ENCODE measurements at places on chromosomes 7 and 10. TPM values are rescaled to one million over a fixed set of nuclear protein-coding genes. Genes with fewer than 3 reads are reported as not detected.

DNA sequence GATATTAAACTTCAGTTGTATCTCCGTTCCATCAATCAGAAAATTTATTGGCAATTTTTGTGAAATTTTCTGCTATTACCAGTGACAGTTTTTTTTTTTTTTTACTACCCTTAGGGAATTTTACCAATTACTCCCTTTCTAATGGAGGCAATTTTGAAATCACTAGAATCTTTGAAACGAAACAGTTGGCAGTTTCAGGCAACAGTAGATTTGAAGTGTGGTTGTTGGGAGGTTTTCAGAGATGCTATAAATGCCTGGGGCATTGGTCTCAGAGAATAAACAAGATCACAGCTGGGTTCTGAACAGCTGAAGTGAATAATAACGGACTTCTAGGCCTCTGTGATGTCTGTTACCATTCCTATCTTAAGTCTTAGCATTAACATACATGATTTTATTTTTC is 535.9 kb upstream of the POT1 start:
- no peak for DNase-seq
- H3K4me1 ChIP-seq: no peaks in the 10 kb centered on the region
- no peak overlapping the region for H3K4me3 ChIP-seq
- H3K36me3 ChIP-seq: no peaks in the 10 kb centered on the region
- no peak overlapping the region for H3K27ac ChIP-seq
- H3K27me3 ChIP-seq: no peaks in the 10 kb centered on the region

- H3K4me3 ChIP-seq: no peak overlapping the region
- DNase-seq: no peak
- peaks cover 14% of the 10 kb centered on the region for H3K27me3 ChIP-seq
- H3K36me3 ChIP-seq: no peaks in the 10 kb centered on the region
- H3K4me1 ChIP-seq: no peaks in the 10 kb centered on the region
- no peak overlapping the region for H3K27ac ChIP-seq
Observed at GRCh38 chr7:132131196-132131595, 445.1 kb downstream of the PLXNA4 start.

Gene SRI
- 0.33 TPM for total RNA-seq

Gene ZEB1
- 24.7 TPM for total RNA-seq

DNA sequence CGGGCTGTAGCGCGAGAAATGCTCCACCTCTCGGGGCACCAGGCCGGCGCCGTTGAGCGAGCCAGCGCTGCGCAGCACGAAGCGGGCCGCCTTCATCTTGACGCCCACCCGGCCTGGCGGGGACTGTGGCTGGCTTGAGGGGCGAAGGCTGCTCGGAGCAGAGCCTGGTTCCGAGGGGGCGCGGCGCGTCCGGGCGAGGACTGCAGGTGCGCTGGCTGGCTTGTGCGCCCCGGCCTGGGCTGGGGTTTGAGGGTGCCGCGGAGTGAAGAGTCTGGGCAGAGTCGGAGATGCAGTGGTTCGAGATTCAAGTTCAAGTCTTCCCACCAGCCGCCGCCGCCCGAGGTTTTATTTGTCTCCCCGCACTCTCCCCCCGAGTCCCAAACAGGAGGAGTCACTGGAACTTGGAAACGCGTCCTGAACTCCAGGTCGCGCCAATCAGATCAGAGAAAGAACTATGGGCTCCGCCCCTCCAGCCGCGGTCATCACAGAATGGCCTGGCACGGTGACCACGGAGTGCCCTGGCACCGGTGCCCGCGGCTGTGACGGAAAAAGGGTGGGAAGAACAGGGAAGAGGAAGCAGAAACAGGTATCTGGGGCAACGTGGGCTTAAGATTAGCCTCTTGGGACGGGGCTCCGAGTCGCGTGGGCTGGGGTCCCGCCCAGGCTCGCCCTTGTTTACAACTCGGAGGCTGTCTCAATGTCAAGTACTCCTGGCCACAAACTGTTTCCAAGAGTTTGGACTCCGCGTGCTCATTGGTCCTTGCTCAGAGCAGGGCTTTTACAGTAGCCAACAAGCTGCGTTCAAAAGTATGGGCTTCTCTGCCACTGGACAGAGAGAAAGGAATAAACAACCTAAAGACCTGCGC is at the start of gene PDK4:
Gene PDK4 (minus strand): TSS at position 319 of the 866 bp plus-strand sequence. CDS start 223 bp downstream, at position 96.
- H3K36me3 ChIP-seq: no peaks in the 10 kb centered on the region
- H3K4me3 ChIP-seq: peak within 1 kb of the TSS; percentile 62
- DNase-seq: no peak

DNA sequence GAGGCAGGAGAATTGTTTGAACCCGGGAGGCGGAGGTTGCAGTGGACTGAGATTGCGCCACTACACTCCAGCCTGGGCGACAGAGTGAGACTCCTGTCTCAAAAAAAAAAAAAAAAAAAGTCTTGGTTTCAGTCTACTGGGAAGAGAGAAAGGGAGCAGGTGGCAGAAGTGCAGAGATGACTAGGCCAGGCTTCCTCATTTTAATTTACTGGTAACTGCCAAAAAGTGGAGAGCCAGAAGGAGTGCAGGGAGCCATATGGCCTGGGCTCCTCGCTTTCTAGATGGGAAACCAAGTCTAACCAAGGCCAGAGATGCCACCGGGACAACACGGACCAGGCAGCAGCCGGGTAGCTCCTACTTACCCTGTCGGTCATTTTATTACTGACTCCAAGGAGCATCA is 12.2 kb downstream of the SEPHS1 start:
- no peaks in the 10 kb centered on the region for H3K4me1 ChIP-seq
- H3K36me3 ChIP-seq: peaks cover 52% of the 10 kb centered on the region
- no peak overlapping the region for H3K4me3 ChIP-seq
- no peak for DNase-seq
- H3K27me3 ChIP-seq: no peaks in the 10 kb centered on the region

Gene C10orf105
- total RNA-seq: not detected

- no peaks in the 10 kb centered on the region for H3K36me3 ChIP-seq
- peak within 1 kb of the TSS; percentile 47 for H3K4me3 ChIP-seq
- no peak within 1 kb of the TSS for H3K27ac ChIP-seq
- no peaks in the 10 kb centered on the region for H3K4me1 ChIP-seq
- no peak for DNase-seq
- H3K27me3 ChIP-seq: peaks cover 7% of the 10 kb centered on the region
Observed at GRCh38 chr10:111076682-111077478, at the start of gene ADRA2A. Gene ADRA2A, plus strand, starts transcription at chr10:111077029. Its CDS starts 968 bp downstream, at chr10:111077997.

GRCh38 chr7:101563943-101564777 is 64.9 kb downstream of the MYL10 start:
- no peaks in the 10 kb centered on the region for H3K4me1 ChIP-seq
- no peak overlapping the region for H3K27ac ChIP-seq
- H3K4me3 ChIP-seq: no peak overlapping the region
- no peaks in the 10 kb centered on the region for H3K27me3 ChIP-seq

- no peak for DNase-seq
- no peaks in the 10 kb centered on the region for H3K36me3 ChIP-seq
- H3K4me3 ChIP-seq: no peak overlapping the region
- H3K27me3 ChIP-seq: no peaks in the 10 kb centered on the region
- H3K27ac ChIP-seq: no peak overlapping the region
- no peaks in the 10 kb centered on the region for H3K4me1 ChIP-seq
Observed at GRCh38 chr10:93334181-93334580, 148.0 kb downstream of the MYOF start.

DNA sequence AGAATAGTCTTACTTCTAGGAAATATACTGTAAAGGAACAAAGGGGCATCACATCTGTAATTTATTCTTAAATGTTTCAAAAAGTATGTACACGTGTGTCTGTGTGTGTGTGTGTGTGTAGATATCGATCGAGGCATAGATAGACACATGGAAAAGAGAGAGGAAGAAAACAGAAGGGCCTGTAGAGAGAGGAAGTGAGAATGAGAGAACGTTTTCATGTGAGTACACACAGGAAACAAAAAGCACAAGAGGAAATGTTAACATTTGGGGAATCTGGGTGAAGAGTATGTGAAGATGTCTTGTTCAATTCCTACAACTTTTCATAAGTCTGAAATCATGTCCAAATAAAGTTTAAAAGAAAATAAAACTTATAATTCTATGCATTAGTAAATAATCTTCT is 286.5 kb upstream of the SORCS1 start:
- H3K27ac ChIP-seq: no peak overlapping the region
- H3K4me3 ChIP-seq: no peak overlapping the region
- no peaks in the 10 kb centered on the region for H3K4me1 ChIP-seq
- no peaks in the 10 kb centered on the region for H3K27me3 ChIP-seq
- DNase-seq: no peak

DNA sequence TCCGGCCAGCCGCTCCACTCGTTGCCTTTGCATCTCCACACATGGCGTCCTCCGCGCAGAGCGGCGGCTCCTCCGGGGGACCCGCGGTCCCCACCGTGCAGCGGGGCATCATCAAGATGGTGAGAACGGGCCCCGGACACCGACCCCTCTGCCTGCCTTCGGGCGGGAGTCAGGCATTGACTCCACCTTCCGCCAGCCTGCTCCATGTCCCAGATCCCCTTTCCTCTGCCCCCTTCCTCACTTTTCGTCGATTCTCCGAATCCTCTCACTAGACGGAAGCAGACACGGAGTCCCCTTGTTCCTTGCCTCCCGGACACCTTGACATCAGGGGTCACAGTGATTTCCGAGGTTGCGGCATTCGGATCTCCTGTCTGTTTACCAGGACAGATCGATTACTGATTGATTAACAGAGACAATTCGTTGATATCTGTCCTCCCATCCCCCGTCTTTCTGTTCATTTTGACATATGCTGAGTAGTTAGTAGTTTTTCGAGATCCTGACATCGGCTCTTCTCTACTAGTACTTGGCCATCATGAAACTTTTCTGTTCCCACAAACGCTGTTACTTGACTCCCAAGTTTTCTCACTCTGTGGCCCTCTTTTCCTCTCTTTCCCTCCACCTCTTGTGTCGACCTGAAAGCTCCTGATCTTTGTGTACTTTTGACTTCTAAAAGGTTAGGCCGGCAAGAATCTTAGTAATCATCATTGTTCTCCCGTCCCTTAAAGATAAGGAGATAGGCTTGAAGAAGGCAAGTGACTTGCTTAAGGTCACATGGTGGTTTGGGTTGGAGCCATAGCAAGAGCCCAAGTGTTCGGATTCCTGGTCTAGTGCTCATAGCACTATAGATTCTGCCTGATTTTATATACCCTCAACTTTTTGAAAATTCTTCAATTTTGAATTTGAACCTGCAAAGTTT is 597 bp downstream of the SND1 start:
- H3K27ac ChIP-seq: peak overlapping the region; percentile 81
- no peaks in the 10 kb centered on the region for H3K27me3 ChIP-seq
- H3K4me3 ChIP-seq: peak overlapping the region; percentile 86
- H3K4me1 ChIP-seq: peaks cover 66% of the 10 kb centered on the region

Gene HGF
- total RNA-seq: not detected

DNA sequence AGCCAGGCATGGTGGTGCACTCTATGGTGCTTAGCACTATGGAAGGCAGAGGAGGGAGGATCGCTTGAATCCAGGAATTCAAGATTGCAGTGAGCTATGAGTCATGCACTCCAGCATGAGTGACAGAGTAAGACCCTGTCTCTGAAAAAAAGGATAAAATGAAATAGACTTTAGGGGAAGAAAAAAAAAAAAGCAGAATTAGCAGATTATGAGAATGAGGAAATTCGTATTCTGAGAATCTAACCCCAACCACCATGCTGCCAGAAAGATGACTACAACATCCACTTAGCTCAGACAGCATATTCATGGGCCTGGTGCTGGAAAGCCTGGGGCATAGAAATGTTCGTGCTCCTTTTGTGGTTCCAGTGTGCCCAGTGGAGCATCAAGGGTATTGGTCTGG is 63.3 kb downstream of the TMEM26 start:
- H3K27ac ChIP-seq: no peak overlapping the region
- H3K27me3 ChIP-seq: no peaks in the 10 kb centered on the region
- no peak overlapping the region for H3K4me3 ChIP-seq
- DNase-seq: no peak
- no peaks in the 10 kb centered on the region for H3K4me1 ChIP-seq
- H3K36me3 ChIP-seq: no peaks in the 10 kb centered on the region

DNA sequence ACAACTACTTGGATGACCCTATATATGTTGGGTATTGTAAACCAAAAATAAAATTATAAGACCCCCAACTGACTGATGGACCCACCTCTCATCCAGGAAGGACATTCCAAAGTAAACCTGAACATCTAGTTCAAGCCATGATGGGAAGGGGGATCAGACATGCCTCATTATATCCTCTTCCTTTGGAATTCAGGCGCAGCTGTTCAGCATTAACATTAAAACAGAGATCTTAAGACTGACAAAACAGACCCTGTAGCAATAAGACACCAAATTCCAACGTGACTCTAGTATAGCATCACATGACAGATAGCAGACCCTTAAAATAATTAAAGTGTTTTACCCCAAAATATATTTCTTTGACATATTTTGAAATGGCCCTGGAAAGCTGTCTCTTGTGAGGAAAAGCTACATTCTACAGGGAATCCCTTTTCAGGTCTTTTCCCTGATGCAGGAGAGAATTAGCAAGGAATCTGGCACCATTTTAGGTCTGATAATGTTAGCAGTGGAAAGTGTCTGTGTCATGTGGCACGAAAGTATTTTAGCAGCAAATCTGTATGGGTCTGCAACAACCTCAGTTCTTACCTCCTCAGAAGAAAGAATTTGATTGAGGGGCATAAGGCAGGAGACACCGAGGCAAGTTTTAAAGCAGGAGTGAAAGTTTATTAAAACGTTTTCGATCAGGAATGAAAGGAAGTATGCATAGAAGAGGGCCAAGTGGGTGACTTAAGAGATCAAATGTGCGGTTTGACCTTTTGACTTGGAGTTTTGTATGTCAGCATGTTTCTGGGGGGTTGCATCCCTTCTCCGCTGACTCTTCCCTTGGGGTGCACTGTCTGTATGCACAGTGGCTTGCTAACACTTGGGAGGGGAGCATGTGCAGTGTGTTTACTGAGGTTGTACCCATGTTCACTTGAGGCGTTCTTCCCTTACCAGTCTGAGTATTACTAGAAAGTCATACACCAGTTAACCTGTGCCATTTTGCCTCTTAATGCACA is 236.6 kb upstream of the PPP1R3A start:
- H3K4me1 ChIP-seq: no peaks in the 10 kb centered on the region
- no peaks in the 10 kb centered on the region for H3K36me3 ChIP-seq
- no peak overlapping the region for H3K4me3 ChIP-seq
- no peak overlapping the region for H3K27ac ChIP-seq
- no peaks in the 10 kb centered on the region for H3K27me3 ChIP-seq

Gene LRRD1
- total RNA-seq: not detected

GRCh38 chr10:104548090-104548489 is 93.0 kb upstream of the SORCS3 start:
- H3K4me1 ChIP-seq: no peaks in the 10 kb centered on the region
- no peak overlapping the region for H3K4me3 ChIP-seq
- no peak for DNase-seq
- no peaks in the 10 kb centered on the region for H3K36me3 ChIP-seq
- no peaks in the 10 kb centered on the region for H3K27me3 ChIP-seq

DNA sequence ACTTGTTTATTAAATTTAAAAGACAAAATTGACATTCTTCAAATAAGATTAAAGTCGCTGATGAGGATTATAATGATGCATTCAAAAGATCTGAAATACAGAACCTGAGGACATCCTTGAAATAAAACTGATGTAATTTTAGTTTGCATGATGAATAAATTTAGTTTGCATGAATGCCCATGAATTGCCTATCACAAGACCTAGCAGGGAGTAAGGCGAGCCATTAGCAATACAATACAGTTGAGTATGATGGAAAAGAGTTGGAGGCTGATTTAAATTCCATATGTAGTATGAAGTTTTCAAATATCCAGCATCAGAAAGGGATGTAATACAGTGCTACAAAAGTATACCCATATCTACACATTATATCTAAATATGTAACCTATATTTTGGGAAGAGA is 321.3 kb downstream of the CACNA2D1 start:
- H3K36me3 ChIP-seq: no peaks in the 10 kb centered on the region
- H3K4me3 ChIP-seq: no peak overlapping the region
- no peaks in the 10 kb centered on the region for H3K27me3 ChIP-seq
- no peak for DNase-seq

GRCh38 chr10:58781873-58782488 is 269.3 kb downstream of the BICC1 start:
- H3K4me1 ChIP-seq: peaks cover 8% of the 10 kb centered on the region
- DNase-seq: peak; percentile 42
- H3K36me3 ChIP-seq: no peaks in the 10 kb centered on the region

Measured in HepG2 (cell line).